ENCODE measurements at places on chromosomes 3 and 15.

DNA sequence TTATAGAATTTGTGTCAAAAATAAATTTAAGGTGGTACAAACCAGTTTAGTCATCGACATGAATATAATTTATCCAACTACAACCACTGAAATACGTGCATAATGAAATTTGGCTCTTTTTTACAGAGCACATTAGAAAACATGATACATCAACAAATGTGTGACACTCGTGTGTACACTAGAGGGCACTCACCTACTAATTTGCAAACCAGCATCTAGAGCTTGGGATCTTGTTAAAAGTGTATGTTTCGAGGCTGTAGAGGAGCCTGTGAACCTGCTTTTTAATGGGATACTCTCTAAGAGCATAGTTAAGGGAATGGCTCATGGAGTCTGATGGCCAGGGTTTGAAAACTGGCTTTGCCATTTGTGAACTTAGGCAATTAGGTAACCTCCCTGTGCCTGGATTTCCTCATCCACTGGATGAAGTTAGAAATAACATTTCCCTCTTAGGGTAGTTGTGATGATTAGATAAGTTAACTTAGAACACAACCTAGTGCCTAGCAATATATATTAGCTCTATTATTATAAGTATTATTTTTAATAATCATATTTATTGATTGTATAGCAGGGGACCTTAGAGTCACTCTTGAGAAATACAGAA, 8.8 kb upstream of the CPOX start:
- no peak for DNase-seq

GRCh38 chr3:122957707-122958689, 69.6 kb downstream of the SEMA5B start:
- no peak for DNase-seq

DNA sequence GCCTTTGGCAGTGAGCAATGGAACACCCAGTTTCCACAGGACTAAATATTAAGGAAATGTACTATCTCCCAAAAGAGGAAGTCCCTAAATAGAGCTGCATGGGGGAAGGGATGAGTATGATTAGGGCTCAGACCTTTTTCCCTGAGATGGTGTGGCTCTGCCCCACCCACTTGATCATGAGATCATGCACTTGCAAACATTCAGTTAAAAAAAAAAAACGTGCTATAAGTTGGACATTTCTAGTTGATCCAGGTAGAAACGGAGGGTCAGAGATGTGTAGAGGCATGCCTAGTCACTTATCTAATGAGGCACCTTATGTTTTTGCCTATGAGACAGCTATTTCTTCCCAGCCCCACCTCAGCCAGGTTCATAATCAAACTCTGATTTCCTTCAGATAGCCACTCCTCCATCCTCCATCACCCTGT, 24.5 kb upstream of the SSR3 start:
- DNase-seq, result no peak

GRCh38 chr15:43412096-43412495, 41.2 kb downstream of the TUBGCP4 start:
- no peak for DNase-seq

DNA sequence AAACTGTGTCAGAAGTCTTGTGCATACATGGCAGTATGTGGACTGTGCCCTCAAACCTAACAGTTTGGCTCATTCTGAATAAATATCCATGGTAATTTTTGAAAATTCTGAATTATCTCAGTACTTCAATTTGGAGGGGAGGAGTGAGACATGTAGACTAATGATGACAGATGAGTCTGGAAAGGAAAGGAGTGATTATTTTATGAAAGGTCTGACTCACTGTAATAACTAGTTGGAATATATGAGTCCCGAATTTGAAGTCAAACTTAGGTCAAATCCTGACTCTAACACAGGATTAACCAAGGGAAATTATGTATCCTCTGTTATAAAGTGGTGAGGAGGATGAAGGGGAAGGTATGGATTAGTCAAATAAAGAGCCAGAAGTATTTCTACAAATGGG, 38.6 kb downstream of the SUCNR1 start:
- DNase-seq, result no peak

GRCh38 chr15:40075298-40076044, 33.2 kb downstream of the BMF start:
- DNase-seq, result no peak

- DNase-seq, result no peak
Measured at GRCh38 chr3:195147649-195148080, 123.3 kb downstream of the XXYLT1 start.

GRCh38 chr3:194134231-194134756, 1.7 kb upstream of the HES1 start:
- DNase-seq, result peak; percentile 71

DNA sequence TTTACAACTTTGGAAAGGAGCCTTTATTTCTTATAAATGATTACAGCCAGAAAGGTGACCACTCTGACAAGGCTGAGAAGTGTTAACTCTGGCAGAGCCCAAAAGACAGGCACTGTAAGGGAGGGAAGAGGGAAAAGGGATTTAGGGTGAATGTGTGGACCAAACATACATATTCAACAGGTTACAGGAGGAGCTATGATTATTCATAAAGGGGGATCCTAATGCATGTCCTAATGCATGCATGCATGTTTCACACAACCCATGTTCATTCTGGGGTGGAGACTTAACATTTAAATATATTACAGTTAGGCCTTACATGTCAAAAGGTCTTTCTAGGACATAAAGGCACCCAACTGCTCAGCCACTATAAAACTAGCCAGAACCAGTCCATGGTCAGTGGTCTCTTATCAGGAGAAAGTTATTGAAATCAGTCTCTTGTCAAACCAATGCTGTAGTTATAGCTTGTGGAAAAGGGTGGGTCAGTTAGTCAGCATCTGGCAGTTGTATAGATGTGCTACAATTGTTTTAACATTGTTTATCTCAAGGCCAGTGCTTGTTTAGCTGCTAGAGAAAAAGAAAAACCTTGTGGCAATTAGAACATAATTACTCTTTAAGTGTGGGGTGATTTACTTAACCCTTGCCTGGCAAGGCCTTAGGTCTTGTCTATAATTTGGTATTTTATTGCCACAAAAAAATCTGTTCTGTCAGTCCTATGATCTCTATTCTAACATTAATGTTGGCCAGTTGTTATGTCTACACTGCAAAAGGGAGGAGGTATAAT, 77.5 kb downstream of the RAD18 start:
- DNase-seq, result no peak

DNA sequence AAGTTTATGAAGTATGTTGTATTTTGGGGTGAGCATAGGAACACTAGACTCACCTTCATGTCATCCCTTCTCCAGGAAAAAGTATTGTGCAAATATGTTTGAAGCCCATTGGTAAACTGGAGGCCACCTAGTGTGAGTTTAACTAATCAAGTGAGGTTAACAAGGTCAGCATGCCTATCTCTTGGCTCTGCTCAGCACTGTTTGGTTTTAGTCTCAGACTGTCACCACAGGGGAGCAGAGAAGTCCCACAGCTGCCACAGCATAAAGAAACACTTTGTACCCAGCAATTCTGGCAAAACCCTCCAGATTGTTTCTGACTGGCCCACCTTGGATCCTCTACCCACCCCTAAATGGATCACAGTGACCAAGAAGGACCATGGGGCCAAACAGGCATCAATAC, 152.7 kb downstream of the FEZF2 start:
- DNase-seq, result no peak

GRCh38 chr3:32438596-32439344, 47.1 kb downstream of the CMTM7 start:
- peak; percentile 51 for DNase-seq

DNA sequence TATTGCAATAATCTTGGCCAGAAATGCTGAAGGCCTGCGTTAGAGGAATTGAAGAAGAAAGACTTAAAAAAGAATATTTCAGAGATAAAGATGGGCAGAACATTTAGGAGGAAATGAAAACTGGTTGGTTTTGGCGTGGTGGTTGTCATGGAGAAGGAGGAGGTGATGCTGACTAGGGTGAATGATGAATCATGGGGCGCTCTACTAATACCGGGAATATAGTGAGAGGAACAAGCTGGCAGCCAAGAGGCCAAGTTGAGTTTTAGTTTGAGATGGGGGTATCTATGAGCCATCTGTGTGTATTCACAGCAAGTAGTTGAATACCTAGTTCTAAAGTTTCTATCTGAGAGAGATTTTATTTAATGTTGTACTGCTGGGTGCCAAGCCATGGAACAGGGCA, 6.8 kb upstream of the GAP43 start:
- no peak for DNase-seq

DNA sequence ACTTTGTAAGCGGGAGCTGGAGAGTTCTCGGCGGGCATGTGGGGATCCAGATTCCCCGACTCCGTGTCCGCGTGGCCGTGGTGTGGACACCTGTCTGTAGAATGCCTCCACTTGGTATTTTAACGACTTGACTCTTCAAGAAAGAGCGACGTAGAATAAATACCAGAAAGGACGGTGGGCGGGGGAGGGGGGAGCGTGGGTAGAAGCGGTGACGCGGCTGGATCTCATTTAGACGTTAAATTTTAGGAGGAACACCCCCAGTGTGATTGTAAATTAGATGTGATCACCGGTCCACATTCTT, 620 bp upstream of the PYGO1 start:
- DNase-seq, result no peak

- DNase-seq, result peak; percentile 56
Measured at GRCh38 chr15:89410039-89410435, 75.4 kb upstream of the POLG start.

DNA sequence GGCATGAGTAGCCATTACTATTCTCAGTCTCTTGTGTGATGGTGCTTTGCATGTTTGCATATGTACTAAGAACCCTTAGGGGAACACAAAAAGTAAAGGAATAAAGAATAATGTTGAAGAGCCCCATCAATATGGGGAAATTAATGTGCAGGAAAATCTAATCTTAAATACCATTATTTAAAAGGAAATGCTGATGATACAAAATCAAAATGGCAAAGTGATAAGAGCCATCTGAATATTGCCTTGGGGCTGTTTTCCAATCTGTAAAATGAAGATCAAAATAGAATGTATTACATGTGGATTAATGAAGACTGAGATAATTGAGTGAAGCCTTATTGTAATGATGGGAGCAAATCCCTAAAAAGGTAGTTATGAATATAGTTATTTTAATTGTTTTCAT, 771.4 kb downstream of the GRM7 start:
- no peak for DNase-seq

GRCh38 chr3:32814361-32814760, 3.4 kb upstream of the TRIM71 start:
- no peak for DNase-seq

- DNase-seq, result no peak
Measured at GRCh38 chr15:70219256-70219895, 121.7 kb upstream of the TLE3 start.

GRCh38 chr3:107950417-107950816, 140.4 kb downstream of the CD47 start:
- no peak for DNase-seq

- no peak for DNase-seq
Measured at GRCh38 chr15:40011303-40011702, 27.7 kb downstream of the SRP14 start.

- DNase-seq, result no peak
Measured at GRCh38 chr3:76047368-76047767, 262.0 kb upstream of the ZNF717 start.

DNA sequence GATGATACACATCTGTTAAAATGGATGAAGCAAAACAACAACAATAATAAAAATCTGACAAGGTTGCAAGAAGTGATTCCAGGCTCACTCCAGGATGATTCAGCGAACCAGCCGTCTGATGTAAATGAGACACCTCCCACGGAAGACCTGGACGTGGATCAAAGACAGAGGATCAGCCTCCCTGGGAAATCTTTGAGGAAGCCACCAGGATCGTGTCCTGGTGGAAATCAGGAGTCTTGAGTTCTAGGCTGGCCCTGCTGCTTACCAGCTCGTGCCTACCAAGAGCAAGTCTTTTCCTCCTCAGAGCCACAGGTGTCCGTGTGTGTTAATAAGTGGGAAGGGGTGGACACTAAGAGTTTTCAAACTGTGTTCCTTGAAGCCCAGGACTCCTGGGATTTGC, 15.3 kb upstream of the ADCY5 start:
- DNase-seq, result no peak

Measured in activated CD8-positive, alpha-beta memory T cell treated with anti-CD3 and anti-CD28 coated beads, Interleukin-2, amount 50 U/mL, for 48 hours (primary cell).